ENCODE measurements at places on chromosomes 13 and 19. TPM values are rescaled to one million over a fixed set of nuclear protein-coding genes. Genes with fewer than 3 reads are reported as not detected.

RAB3D gene
- total RNA-seq = 77.5 TPM

GRCh38 chr19:57280962-57281400 lies 696 bp downstream of the ZNF460 start:
- DNase-seq = no peak
- H3K27me3 ChIP-seq = no peaks in the 10 kb centered on the region
- no peak overlapping the region for H3K4me3 ChIP-seq
- peaks cover 21% of the 10 kb centered on the region for H3K4me1 ChIP-seq
- H3K27ac ChIP-seq = no peak overlapping the region
- H3K36me3 ChIP-seq = peaks cover 22% of the 10 kb centered on the region

MCEMP1 gene
- total RNA-seq = not detected

- no peaks in the 10 kb centered on the region for H3K27me3 ChIP-seq
- H3K4me1 ChIP-seq = no peaks in the 10 kb centered on the region
- H3K27ac ChIP-seq = no peak overlapping the region
- no peak overlapping the region for H3K4me3 ChIP-seq
- DNase-seq = no peak
- H3K36me3 ChIP-seq = peaks cover 13% of the 10 kb centered on the region
These were observed 12.4 kb upstream of the NEK5 start for GRCh38 chr13:52141299-52141698.
